ENCODE measurements at places on chromosomes 6 and 20.

DNA sequence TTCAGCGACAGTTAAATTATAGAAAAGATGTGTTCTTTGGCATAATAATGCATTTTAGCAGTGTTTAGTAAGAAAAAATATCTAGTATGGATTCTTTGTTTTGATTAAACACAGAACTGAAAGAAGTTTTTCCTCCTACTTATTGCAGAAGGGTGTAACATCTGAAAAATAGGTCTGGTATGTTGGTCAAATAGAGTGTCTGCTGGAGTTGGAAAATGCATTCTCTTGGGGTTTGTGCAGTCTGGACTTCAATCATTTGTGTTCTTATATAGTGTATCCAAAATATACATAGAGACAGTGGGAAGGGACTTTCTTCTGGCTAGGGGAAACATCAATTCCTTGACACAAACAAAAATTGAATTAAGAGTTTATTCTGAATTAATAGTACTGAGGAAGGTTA, 132.4 kb upstream of the MAN1A1 start:
- DNase-seq: no peak

GRCh38 chr6:118808793-118809638, 84.9 kb upstream of the ASF1A start:
- DNase-seq: no peak

DNA sequence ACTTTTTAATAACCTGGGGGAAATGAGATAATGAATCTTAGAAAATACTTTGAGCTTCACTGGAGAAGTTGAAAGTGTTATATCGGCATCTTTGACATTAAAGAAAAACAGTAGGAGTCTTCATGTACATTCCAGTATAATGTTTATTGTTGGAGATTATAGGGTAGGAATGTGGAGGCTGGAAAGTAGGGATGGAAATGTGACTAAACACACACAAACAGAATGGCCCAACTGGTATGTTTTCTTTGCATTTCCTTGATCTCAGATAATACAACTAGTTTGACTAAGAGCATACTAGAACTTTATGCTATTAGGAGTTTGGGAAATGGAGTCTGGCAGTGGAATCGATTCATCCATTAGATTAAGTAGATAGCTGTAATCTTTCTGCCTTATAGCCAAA, 10.1 kb upstream of the BAG2 start:
- DNase-seq: no peak

GRCh38 chr20:32439132-32439829, 81.2 kb downstream of the ASXL1 start:
- no peak for DNase-seq
